ENCODE measurements at places on chromosomes 1 and 21.

GRCh38 chr1:40997096-40997495 lies 17.6 kb downstream of the CTPS1 start:
- no peak for DNase-seq

- DNase-seq: no peak
Measured at GRCh38 chr21:34826836-34827235, 158.0 kb downstream of the CLIC6 start.

DNA sequence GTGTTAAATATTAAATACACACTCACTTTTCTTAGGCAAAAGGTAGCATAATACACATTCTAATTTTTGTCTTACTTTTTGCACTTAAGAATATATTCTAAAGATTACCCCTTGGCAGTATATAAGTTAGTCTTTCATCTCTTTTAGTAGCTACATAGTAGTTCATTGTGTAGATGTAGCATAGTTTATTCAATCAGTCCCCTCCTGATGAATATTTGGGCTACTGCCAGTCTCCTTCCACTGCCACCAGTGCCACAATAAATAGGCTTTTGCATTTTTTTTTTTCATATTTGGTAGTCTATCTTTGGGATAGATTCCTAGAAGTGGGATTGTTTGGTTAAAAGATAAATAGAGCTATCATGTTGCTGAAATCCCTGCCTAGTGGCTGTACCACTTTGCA lies 388.8 kb upstream of the RUNX1 start:
- DNase-seq: no peak

DNA sequence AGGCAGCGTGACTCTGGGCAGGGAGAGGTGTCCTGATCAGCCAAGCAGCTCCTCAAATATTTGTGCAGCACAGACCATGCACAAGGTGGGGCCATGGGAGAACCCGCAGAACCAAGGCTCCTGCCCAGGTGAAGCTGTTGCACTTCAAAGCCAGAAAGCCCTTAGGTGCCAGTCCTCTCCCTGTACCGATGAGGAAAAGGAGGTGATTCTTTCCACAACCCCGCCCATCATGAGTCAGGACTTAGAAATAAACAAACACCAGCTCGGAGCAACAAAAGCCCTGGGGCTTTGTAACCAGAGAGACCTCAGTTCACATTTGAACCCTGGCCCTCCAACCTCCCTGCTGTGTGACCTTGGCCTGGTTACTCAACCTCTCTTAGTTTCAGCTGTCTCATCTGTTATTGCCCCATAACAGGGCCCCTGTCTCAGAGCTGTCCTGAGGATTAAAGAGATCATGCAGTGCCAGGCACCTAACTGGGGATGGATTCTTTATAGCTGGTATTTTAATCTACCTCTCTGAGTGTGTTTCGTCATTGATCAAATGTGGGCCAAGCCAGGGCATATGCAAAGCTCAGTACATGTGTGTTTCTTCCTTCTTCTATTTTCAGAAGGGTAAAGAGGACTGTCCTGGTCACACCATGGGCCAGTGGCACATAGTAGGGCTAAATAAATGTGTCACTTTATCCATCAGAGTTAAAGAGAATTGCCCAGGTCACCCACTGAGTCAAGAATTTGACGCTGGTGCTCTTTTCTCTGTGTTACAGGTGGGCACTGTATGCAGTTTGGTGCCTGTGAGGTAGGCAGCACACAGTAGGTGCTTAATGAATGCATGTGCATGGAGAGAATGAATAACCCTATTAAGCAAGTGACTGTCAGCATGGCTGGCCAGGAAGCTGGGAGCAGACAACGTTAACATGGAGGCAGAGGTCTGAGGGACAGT lies 1.4 kb downstream of the LDLRAD1 start:
- DNase-seq: peak; percentile 15

DNA sequence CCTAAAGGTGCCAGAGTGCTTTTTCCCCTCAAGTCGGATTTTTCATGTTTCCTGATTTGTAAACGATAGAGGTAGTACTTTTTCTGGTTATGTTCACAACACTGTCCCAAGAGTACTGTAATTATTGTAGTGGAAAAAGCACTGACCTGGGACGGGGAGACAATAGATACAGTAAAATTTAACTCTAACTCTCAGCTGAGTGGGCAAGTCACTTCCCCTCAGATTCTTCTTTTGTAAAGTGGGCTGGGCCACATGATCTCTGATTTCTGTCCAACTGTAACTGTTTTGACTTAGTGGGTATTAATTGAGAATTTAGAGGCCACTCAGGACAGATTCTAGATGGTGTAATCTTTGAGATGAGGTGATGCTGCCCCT lies 19.1 kb downstream of the MARCKSL1 start:
- DNase-seq: no peak

DNA sequence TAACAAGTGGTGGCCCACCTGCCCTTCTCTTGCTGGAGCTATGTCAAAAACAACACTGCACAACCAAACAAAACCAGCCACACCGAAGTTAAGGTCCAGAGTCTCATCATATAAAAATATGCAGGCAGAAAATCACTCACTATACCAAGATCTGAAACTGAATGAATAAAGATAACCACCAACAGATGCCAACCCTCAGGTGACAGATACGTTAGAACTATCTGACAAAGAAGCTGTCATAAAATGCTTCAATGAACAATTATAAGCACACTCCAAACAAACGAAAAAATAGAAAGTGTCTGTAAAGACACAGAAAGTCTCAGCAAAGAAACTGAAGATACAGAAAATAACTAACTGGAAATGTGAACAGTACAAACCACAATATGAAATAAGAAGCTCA lies 14.0 kb downstream of the ZNF496 start:
- no peak for DNase-seq
